Placental epithelial cell (primary cell): ENCODE measurements at places on chromosomes 1 and 21. TPM values are rescaled to one million over a fixed set of nuclear protein-coding genes. Genes with fewer than 3 reads are reported as not detected.

DFFA gene
- 32.6 and 44.5 TPM in 2 replicates for total RNA-seq

DCDC2B gene
- total RNA-seq: not detected in 2 replicates

HHAT gene
- total RNA-seq: 9.5 and 13.3 TPM in 2 replicates

FCMR gene
- 0.22 TPM in 1 of 2 replicates, not detected in the other for total RNA-seq

PLA2G2E gene
- not detected in 2 replicates for total RNA-seq

OR6N1 gene
- total RNA-seq: not detected in 2 replicates

CAMK2N1 gene
- total RNA-seq: 37.0 and 37.3 TPM in 2 replicates

SSR2 gene
- total RNA-seq: 373 and 566 TPM in 2 replicates

PHACTR4 gene
- 12.6 and 14.3 TPM in 2 replicates for total RNA-seq

IVL gene
- 0.54 and 0.79 TPM in 2 replicates for total RNA-seq

OR2T2 gene
- total RNA-seq: 9.0 and 16.1 TPM in 2 replicates

CATSPERE gene
- 1.8 and 2.4 TPM in 2 replicates for total RNA-seq

CD52 gene
- not detected in 2 replicates for total RNA-seq

SYT14 gene
- total RNA-seq: 0.98 and 2.7 TPM in 2 replicates

SPRR1A gene
- not detected in 2 replicates for total RNA-seq

TTC39A gene
- total RNA-seq: 0.65 and 1.2 TPM in 2 replicates

KIF17 gene
- 0.33 and 0.39 TPM in 2 replicates for total RNA-seq

HNRNPCL1 gene
- total RNA-seq: not detected in 2 replicates

EVA1B gene
- total RNA-seq: 142 and 272 TPM in 2 replicates

C4BPB gene
- 0.79 and 40.1 TPM in 2 replicates for total RNA-seq

KCNE2 gene
- total RNA-seq: not detected in 2 replicates
